ENCODE measurements at places on chromosomes 2 and 18.

DNA sequence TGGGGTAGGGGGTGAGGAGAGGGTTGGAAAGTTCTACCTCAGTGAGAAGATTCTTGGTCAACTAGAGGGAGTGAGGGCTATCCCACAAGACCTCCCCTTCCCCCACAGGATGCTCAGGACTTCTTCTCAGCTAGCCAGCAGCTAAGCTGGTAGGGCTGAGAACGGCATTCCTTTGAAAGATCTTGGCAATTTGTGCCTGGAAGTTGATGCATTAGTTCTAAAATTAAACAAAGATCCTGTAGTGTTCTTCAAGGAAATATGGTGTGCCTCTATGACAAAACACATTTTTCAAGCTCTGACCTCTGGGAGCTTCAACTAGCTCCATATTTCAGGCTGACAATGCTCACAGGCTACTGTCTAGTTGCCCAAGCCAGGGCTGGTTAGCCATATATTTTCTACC, 2.3 kb downstream of the LYPD1 start:
- no peak for DNase-seq

DNA sequence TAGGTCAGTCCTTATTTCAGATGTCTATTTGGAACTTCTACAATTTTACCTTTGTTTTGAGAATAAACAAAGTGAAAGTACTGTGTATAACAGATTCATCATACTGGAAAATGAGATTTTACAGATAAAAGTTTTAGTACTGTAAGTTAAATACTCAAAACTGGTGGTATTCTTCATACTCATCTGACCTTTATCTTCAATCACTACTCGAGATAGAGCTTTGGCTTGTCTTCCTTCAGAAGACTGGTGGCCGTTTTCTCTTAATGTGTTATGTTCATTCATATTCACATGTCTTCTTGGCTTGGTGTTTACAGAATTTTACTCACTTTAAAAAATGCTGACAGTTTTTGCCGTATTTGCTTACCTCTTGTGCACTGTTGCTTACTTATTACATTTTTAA, 2.1 kb downstream of the SPOPL start:
- DNase-seq: no peak

GRCh38 chr2:190062053-190062452, 476 bp downstream of the MSTN start:
- no peak for DNase-seq

DNA sequence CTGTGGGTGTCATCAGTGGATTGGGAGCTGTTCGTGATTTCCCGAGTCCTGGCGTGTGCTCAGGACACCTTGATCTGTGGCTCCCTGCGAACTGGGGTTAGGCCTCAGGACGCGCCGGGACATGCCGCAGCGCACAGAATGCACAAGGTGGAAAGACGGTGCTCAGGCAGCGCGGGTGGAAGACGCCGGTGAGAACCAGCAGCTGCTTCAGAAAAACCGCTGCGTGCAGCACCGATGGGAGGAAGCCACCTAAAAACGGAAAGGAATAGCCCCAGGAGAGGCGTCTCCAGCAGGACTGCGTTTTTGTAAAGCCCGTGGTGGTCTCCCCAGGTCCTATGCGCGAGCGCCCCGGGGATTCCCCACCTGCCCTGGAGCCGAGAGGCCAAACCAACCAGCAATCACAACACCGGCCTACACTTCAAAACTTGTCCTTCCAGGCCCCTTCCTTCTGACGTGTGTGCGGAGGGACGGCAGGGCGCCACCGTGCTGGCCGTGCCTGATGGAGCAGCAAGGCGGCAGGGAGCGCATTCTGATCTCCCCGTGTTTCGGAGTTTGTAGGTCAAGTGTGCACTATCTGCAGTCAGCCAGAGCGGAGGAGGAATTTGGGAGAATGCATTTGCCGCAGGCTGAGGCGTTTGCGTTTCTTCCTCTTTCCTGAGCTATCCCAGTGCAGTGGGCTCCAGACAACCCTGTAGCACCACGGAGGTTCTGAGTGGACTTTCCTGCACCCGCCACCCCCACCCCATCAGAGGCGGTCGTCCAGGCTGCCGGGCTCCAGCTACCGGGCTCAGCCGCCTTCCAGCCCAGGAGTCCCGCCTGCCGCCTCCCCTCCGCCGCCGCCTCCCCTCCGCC, 32.2 kb downstream of the RTP5 start:
- DNase-seq: no peak

GRCh38 chr18:56815926-56816325, 164.8 kb downstream of the WDR7 start:
- DNase-seq: no peak

DNA sequence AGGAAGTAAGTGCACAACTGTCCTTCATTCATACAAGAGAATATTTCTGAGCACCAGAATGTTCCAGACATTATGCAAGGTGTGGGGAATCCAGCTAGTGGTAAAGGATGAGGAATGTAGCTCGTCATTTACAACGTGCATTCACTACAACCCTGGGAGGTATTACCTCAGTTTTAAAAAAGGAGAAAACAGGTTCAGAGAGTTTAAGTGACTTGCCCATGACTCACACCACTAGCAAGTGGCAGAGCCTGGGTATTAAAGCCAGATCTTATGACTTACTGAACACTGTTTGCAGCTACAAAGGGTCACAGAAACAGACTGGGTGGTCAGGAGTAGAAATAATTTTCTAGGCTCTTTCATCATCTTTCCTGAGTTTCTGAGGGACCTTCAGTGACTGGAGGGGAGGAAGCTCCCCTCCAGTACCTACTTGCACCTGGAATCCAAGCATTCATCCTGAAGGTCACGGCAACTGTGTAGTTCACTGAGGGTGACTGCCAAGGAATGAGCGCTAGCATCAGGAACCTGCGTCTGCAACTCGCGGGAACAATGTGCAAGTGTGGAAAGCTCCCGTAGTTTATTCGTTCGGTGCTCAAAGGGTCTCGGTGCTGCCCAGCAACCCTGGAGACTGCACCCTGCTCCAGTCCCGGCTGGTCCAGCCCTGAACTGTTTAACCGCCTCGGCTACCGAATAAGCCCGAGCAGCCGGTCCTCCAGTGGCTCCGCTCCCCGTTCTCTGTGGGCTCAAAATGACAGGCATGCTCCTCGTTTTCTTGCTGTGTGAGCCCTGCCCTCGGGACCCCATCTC, 647 bp downstream of the CCDC121 start:
- DNase-seq: no peak
